ENCODE measurements at places on chromosomes 1 and 21.

- DNase-seq: no peak
Measured at GRCh38 chr1:217668351-217668940, 37.3 kb downstream of the SPATA17 start.

- DNase-seq: no peak
Measured at GRCh38 chr1:235502601-235503402, 1.4 kb downstream of the B3GALNT2 start.

- DNase-seq: peak; percentile 29
Measured at GRCh38 chr1:30790850-30791778, 33.5 kb upstream of the LAPTM5 start.

GRCh38 chr1:38076038-38076437 is 29.4 kb upstream of the POU3F1 start:
- DNase-seq: no peak

All from CD4-positive, alpha-beta T cell treated with Interleukin-4 for 1 hour (primary cell).